ENCODE measurements at places on chromosomes 3 and 15.

GRCh38 chr3:98188545-98188944 is 22.0 kb downstream of the OR5H15 start:
- peak; percentile 23 for DNase-seq

DNA sequence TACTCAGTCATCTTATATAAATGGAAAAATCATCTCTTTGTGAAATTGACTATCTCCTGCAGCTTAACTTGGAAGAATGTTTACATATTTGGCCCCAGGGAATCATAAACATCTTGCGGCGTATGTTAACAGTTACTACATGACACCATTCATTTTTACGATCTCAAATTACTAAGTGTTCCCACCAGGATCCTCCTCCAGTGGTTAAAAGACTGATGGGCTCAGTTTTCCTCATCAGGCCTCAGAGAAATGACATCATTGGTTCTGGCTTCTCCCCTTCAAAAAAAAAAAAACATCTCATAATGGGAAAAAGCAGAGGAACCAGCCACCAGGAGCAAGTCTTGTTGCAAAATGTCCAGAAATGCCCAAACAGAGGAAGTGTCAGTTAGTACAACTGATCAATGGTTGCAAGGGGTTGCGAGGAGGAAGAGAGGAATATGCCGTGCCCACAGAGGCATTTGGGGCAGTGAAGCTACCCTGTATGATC is 70.5 kb upstream of the LIPC start:
- DNase-seq: no peak

DNA sequence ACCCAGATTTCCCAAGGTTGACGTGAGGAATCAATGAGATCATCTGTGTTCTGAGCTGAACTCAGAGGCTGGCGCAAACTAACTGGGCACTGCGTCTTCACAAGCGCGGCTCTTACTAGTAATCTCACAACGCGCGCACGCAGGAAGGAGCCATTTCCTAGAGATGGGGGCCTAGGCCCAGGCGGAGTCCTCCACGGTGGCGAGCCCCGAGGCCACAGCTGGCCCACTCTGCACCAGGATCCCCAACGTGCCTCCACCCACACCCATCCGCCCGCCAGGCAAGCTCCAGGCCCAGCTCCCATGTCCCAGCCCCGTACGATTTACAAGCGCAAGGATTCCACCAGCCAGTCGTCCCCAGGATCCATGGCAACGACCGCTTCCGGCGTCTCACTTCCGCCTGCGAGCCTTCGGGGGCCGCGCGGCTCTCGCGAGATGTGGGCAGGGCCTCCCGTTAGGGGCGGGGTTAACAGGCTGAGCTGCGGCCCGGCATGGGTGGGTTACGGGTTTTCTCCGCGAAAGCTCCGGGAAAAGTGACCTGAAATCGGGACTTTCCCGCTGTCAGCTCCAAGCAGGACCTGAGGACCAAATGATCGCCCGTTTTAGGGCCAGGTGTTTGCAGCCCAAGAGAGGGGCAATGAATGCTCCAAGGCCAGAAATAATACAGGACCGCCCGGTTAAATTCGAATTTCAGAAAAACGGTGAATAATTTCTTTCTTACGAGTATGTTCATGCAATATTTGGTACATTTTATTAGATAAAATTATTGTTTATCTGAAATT is at the start of gene WDR73:
Gene WDR73 (minus strand): TSS at position 374 of the 779 bp plus-strand sequence. CDS start 9 bp downstream, at position 365.
- peak; percentile 84 for DNase-seq

DNA sequence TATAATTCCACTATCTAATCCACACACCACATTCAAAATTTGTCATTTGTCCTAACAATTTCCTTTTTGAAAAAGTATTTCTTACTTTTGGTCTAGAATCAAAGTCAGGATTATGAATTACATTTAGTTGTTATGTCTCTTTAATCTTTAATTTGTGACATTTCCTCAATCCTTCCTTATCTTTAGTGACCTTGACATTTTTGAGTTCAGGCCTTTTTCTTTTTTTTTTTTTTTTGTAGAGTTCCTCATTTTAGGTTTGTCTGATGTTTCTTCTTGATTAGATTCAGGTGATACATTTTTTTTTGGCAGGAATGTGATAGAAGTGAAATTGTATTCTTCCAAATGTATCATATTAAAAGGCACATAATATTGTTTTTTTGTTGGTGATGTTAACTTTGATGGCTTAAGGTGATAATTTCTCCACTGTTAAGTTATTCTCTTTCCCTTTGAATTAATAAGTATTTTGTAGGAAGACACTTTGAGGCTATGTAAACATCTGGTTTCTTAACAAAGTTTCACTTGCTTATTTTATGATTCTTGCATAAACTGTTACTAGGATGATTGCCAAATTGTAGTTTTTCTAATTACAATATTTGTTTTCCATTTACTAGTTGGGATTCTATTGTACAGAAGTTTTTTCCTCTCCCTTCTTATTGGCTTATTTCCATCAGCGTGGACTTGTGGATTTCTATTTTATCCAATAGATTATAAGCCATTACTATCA is 16.3 kb downstream of the SLC35G2 start:
- DNase-seq: no peak

DNA sequence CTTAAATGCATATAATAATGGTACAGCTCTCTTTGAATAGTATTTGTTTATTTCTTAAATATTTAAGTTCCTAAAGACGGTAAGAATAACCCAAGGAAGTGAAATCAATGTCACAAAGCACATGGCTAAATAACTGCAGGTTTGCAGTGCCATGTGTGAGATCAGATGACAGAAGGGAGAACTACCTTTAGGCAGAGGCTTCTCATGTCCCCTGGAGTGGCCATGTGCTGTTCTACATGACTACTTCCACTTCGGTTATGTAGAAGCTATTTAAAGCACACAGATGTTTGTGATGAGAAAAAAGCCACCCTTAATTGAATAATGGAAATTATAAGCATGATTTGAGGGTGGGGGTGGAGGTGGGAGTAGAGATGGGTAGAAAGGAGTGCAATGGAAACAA is 109.1 kb downstream of the UBE3A start:
- no peak for DNase-seq

GRCh38 chr3:177893331-177893730 is 642.9 kb upstream of the KCNMB2 start:
- DNase-seq: no peak

All from LNCaP clone FGC (cell line).